B cell (primary cell): ENCODE measurements at places on chromosomes 13 and 19. TPM values are rescaled to one million over a fixed set of nuclear protein-coding genes. Genes with fewer than 3 reads are reported as not detected.

The HIPK4 gene
- total RNA-seq = 0.20 TPM in 1 of 2 replicates, not detected in the other

The ZIC2 gene
- not detected in 2 replicates for total RNA-seq

GRCh38 chr19:40659566-40659965, 30.9 kb downstream of the NUMBL start:
- H3K4me3 ChIP-seq = no peak overlapping the region
- H3K27ac ChIP-seq = no peak overlapping the region
- peaks cover 15% of the 10 kb centered on the region for H3K4me1 ChIP-seq

DNA sequence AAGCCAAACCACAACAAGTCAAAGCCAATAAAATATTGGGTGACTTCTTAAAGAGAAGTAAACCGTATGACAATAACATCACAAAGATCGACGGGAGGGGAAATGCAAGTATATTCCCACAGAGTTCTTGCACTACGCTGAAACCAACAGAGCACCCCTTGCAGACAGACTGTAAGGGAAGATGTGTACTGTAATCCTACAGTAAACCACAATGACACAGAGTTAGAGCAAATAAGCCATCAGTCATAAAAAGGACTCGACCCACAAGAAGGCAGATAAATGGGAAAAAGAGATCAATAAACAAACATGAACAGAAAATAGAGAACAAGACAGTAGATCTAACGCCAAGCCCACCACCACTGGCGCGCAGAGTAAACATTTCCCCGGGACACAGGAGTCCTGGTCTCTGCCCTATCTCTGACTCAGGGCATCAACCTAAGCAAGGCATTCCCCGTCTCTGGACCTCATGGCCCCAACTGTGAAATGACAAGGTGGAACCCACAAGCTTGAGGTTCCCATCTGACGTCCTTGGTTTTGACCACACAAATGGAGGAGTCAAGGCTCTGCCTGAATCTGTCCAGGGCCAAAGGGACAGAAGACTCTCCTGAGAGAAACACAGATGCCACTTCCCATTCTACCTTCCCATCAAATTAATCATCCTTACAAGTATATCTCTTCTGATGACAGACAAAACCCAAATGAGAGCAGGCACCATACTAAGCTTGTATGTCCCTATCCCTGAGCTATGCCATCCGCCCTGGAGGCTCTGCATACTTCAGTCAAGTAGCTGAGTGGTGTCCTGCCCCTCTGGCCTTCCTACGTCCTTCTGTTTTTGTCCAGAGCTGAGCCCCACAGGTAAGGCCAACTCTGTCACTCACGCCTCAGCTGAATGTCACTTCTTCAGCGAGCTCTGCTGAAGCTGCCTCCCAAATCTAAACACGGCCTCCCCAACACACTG, 15.0 kb downstream of the SAFB2 start:
- H3K27me3 ChIP-seq = no peaks in the 10 kb centered on the region
- H3K36me3 ChIP-seq = peaks cover 86% of the 10 kb centered on the region
- no peaks in the 10 kb centered on the region for H3K4me1 ChIP-seq
- H3K4me3 ChIP-seq = no peak overlapping the region

- H3K4me1 ChIP-seq = peaks cover 64% of the 10 kb centered on the region
- H3K27me3 ChIP-seq = peaks cover 32% of the 10 kb centered on the region
- peak; percentile 44 for DNase-seq
- H3K4me3 ChIP-seq = no peak overlapping the region
Observed at GRCh38 chr19:50820086-50820485, 3.5 kb downstream of the KLK1 start.

DNA sequence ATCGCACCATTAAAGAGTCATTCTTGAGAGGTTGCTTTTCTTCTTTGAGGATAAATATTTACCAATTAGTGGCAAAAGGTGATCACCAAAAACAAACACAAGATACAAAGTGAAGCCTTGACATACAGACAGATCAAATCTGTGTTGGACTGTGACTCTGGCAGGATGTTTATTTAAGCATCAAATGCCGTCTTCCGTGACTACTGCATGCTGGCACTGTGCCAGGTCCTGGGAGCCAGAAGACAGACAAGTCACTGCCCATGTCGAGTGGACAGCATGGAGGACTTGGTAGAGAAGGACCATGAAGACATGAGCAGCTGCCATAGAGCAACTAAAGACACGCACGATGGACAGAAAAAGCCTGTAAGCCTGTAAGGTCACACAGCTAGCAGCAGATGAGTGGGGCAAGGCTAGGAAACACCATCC, 92.8 kb upstream of the FARP1 start:
- no peaks in the 10 kb centered on the region for H3K27me3 ChIP-seq
- no peaks in the 10 kb centered on the region for H3K4me1 ChIP-seq
- no peak for DNase-seq
- H3K4me3 ChIP-seq = no peak overlapping the region
- H3K27ac ChIP-seq = no peak overlapping the region

The NLRP4 gene
- total RNA-seq = 0.15 and 0.19 TPM in 2 replicates

The ZNF283 gene
- total RNA-seq = 20.8 and 23.3 TPM in 2 replicates

The GFY gene
- total RNA-seq = not detected in 2 replicates

- H3K4me3 ChIP-seq = no peak overlapping the region
- no peaks in the 10 kb centered on the region for H3K27me3 ChIP-seq
- no peaks in the 10 kb centered on the region for H3K36me3 ChIP-seq
- DNase-seq = no peak
- H3K4me1 ChIP-seq = peaks cover 41% of the 10 kb centered on the region
Observed at GRCh38 chr19:1911098-1911497, 5.9 kb downstream of the ADAT3 start.

The ZNF571 gene
- 10.0 and 13.1 TPM in 2 replicates for total RNA-seq

DNA sequence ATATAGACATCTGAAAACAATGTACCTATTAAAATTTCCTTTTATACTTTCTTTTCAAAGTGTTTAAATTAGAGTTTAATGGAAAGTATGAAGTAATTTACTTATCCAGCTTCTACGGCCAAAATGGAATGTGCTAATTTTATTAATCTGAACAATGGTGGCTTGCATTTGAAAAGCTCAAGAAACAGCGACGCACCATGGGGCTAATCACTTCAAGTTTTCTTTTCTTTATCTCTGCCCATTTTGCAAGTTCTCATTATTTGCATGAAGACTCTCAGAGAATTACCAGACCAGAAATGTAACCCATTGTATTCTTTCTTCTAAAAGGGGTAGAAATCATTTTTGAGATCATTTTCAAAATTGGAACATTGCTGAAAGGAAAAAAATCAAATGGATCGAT, 204.0 kb upstream of the STARD13 start:
- H3K27ac ChIP-seq = no peak overlapping the region
- DNase-seq = no peak
- H3K4me1 ChIP-seq = no peaks in the 10 kb centered on the region
- no peak overlapping the region for H3K4me3 ChIP-seq
- H3K36me3 ChIP-seq = no peaks in the 10 kb centered on the region
- no peaks in the 10 kb centered on the region for H3K27me3 ChIP-seq

- no peak overlapping the region for H3K4me3 ChIP-seq
- H3K27ac ChIP-seq = no peak overlapping the region
- H3K27me3 ChIP-seq = no peaks in the 10 kb centered on the region
Observed at GRCh38 chr19:28949535-28949934, 263.4 kb downstream of the UQCRFS1 start.

DNA sequence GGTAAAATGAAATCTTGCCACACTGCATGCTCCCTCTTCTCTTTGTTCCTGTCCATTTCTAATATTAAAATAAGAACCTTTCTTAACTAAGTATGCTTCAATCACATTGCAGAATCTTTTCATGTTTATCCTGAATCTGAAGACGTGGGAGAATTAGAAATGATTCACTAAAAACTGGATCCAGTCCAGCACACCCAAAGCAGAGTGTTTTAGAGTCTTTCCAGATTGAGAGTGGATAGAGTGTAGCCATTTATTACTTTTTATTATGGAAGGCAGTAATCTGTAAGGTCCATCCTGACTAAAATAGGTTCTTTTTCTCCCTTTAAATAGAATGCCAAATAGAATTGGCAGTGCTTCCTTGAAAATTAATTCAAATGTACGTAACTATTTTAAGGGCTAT, 453.5 kb downstream of the TDRD3 start:
- H3K4me1 ChIP-seq = no peaks in the 10 kb centered on the region
- H3K36me3 ChIP-seq = no peaks in the 10 kb centered on the region
- no peaks in the 10 kb centered on the region for H3K27me3 ChIP-seq
- no peak overlapping the region for H3K4me3 ChIP-seq
- no peak for DNase-seq

The ZNF71 gene
- total RNA-seq = 9.0 and 9.3 TPM in 2 replicates

DNA sequence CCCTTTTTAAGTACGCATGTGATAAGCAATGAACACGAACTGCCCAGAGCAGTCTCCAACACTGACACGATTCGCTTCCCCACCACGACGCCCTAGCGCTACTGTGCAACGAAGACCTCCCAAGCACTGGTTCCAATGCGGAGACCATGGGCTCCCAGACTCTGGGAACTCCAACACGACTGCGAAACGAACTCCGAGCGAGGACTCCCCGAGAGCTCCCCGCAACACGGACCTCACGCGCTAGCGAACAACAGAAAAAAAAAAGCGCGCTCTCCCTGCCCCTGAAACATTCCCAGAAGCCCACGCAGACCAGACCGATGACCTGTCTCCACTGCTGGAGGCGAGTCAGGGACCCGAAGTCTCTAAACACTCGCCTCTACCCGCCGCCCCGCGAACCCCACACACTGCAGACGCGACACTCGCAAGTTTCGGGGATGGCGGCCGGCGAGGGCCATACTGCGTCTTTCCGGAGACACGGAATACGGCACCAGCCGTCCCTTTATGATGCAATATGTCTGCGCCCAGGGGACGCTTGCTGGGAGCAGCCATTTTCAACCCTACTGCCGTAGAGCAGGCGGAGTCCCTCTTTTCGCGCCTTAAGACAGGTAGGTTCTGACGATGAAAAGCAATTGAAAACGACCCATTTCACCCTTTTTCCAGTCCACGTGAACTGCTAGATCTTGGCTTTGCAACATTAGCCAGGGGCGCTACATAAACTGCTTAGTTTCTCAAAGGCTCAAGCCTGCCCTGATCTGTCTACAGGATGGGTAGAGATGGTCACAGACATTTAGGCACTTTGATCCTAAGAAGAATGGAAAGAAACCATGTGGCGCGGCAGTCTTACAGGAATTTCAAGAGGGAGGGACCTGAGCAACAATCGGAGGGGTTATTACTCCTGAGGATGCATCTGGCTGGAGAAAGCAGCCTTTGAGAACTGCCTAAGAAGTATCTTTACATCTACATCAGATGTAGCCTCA, at the start of gene ZNF577:
Gene ZNF577 (minus strand): TSS at position 430 of the 977 bp plus-strand sequence. CDS start 7,569 bp downstream, outside the sequence.
- H3K4me3 ChIP-seq = peak within 1 kb of the TSS; percentile 70
- H3K4me1 ChIP-seq = no peaks in the 10 kb centered on the region
- DNase-seq = peak; percentile 78
- peaks cover 24% of the 10 kb centered on the region for H3K36me3 ChIP-seq
- no peaks in the 10 kb centered on the region for H3K27me3 ChIP-seq

DNA sequence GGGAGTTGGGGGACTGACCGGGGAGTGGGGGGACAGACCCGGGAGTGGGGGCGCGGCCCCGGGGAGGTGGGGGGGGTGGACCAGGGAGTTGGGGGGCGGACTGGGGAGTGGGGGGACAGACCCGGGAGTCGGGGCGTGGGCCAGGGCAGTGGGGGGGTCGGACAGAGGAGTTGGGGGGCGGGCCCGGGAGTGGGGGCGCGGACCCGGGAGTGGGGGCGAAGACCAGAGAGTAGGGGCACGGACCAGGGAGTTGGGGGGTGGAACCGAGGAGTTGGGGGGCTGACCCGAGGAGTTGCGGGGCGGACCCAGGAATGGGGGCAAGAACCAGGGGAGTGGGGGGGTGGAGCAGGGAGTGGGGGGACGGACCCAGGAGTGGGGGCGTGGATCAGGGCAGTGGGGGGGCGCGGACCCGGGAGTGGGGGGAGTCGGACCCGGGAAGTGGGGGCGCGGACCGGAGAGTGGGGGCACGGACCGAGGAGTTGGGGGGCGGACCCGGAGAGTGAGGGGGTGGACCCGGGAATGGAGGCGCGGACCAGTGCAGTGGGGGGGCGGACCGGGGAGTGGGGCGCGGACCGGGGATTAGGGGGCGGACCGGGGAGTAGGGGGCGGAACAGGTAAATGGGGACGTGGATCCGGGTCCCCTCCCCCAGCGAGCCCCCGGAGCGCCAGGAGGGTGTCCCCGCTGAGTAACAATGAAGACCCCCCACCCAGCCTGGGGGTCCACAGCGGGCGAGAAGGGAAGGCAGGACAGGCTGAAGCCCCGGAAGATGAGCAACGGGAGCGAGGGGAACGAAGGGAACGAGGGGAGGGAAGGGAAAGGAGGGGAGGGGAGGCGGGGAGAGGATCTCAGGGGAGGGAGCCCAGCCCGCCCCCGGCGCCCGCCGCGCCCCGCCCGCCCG, 589 bp downstream of the R3HDM4 start:
- H3K27me3 ChIP-seq = no peaks in the 10 kb centered on the region
- peaks cover 2% of the 10 kb centered on the region for H3K36me3 ChIP-seq
- H3K4me1 ChIP-seq = peaks cover 47% of the 10 kb centered on the region
- peak overlapping the region; percentile 96 for H3K27ac ChIP-seq
- DNase-seq = no peak

The ZNF493 gene
- 79.0 and 85.3 TPM in 2 replicates for total RNA-seq

The IZUMO4 gene
- total RNA-seq = 80.8 and 93.9 TPM in 2 replicates

DNA sequence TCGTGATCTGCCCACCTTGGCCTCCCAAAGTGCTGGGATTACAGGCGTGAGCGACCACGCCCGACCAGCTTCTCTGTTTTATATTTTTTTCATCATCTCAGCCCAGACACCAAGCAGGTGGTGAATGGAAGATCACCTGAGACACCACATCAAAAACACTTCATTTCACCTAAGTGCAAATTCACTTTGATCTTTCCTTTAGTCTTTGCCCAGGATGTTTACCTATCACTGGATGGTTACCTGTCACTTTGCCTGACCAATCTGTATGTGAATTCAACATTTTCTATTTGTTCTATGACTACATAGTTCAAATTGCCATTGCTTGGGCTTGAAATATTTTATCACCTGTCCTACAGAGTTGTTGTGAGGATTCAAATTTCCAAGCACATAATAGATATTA, 65.7 kb downstream of the PAN3 start:
- peaks cover 14% of the 10 kb centered on the region for H3K36me3 ChIP-seq
- DNase-seq = no peak
- peaks cover 5% of the 10 kb centered on the region for H3K4me1 ChIP-seq
- H3K27me3 ChIP-seq = no peaks in the 10 kb centered on the region

GRCh38 chr13:29581666-29582065, 13.8 kb downstream of the SLC7A1 start:
- H3K27ac ChIP-seq = no peak overlapping the region
- DNase-seq = no peak
- no peaks in the 10 kb centered on the region for H3K27me3 ChIP-seq

The TLE6 gene
- total RNA-seq = 0.61 and 1.5 TPM in 2 replicates

GRCh38 chr13:101053301-101054093, 362.8 kb downstream of the NALCN start:
- DNase-seq = no peak
- H3K4me1 ChIP-seq = no peaks in the 10 kb centered on the region
- no peak overlapping the region for H3K4me3 ChIP-seq
- no peaks in the 10 kb centered on the region for H3K27me3 ChIP-seq
